ENCODE measurements at places on chromosomes 1 and 21. TPM values are rescaled to one million over a fixed set of nuclear protein-coding genes. Genes with fewer than 3 reads are reported as not detected.

CA14 gene
- not detected for total RNA-seq

GRCh38 chr1:180988253-180988752, 34.4 kb downstream of the STX6 start:
- H3K4me1 ChIP-seq: no peaks in the 10 kb centered on the region
- no peaks in the 10 kb centered on the region for H3K27me3 ChIP-seq
- DNase-seq: no peak
- H3K36me3 ChIP-seq: peaks cover 63% of the 10 kb centered on the region
- H3K4me3 ChIP-seq: no peak overlapping the region

DNA sequence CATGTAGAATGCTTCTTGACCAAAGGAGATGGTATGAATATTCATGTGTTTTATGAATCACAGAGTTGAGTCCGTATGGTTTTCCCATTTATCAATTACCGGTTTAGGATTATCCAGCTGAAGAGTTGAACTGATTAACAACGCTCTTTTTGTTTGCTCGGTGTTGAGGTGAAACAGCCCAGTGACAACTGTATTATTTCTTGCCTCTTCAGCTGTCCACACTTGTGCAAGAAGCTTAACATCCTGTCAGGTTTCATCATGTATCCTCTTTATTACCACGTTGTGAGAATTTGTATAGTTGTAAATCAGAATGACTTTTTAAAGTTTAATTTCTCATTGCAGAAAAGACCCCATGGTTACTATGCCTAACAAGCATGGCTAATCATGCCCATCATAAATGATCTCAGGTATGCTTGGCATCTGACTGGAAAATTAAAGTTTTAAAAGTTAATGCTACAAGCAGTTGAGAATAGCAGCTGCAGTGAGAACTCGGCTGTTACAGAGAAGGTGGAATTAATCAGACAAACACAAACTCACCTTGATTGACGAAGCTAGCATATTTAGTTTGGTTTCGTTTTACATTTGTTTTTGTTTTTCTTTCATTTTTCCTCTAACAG, 563.2 kb upstream of the ADGRL2 start:
- H3K4me3 ChIP-seq: no peak overlapping the region
- H3K36me3 ChIP-seq: no peaks in the 10 kb centered on the region
- H3K27ac ChIP-seq: no peak overlapping the region
- H3K4me1 ChIP-seq: no peaks in the 10 kb centered on the region
- DNase-seq: no peak

GRCh38 chr1:208528578-208529240, 284.5 kb upstream of the PLXNA2 start:
- H3K4me1 ChIP-seq: no peaks in the 10 kb centered on the region
